ENCODE measurements at places on chromosomes 16 and 17.

DNA sequence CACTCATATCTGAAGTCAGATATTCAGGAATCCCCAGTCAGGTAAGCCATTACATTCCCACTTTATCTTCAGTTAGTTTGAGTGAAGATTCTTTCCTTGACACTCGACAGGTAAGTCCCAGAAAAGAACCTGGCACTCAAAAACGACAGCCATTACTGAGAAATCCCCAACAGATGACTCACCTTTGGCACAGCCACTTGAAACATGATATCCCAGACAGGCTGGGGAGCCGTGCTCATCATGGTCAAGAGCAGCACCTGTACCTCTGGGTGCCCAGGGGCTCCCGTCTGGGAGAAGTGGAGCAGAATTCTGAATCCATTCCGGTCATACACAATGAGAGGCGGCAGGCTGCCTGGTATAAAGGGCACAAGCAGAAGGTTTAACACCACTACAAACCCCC lies 16.8 kb upstream of the COG7 start:
- DNase-seq: peak; percentile 13

- DNase-seq: no peak
These were observed 52.0 kb upstream of the AMZ2 start for GRCh38 chr17:68195667-68196393.

- no peak for DNase-seq
These were observed 1.8 kb downstream of the CANT1 start for GRCh38 chr17:79007504-79008381.

DNA sequence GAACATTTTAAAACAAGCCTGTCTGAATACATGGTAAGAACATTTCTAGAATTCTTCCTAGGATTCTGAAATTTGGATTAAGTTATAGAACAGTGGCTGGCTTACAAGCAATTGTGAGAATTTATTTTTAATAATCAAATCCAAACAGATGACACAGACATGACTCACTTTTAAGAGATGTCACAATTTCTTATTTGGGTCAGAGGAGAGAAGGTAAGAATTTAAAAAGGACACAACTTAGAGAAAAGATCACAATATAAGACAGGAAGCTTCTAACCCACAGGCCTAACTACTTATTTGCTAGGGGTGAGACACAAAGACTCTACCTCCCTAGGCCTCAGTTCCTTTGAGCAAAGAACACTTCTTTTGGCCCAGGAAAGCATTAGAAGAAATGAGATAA lies 32.7 kb downstream of the ZZEF1 start:
- DNase-seq: peak; percentile 33

GRCh38 chr17:66098040-66098439 lies 93.9 kb downstream of the CEP112 start:
- DNase-seq: no peak

DNA sequence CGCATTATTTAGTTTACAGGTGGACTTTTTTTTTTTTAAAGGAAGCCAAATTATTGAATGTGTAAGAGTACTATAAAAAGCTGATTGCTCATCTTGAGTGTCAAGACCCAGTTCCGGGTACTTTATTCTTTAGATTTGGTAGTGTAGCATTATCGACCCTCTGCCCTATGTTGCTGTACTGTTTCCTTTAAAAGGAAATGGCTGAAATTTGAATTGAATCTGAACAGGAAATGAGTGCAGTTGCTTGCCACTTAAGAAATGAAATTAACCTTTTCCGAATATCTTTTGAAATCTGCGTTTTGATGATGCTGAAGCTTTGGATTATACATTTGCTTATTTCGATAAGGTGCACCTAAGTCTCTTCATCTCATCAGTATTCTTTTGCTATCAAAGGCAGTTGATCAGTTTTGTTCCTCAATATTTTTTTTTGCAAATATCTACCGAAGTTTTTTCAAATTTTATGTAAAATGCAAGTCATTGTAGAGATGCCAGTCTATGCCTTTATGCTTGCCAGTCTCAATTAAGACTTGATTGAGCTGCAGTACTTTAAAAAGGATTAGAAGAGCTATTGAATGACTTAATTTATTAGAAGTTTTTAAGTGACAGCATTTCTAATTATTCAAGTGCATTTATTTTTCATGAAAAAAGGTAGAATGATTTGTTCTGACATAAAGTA lies 1.8 kb downstream of the GGNBP2 start:
- no peak for DNase-seq

DNA sequence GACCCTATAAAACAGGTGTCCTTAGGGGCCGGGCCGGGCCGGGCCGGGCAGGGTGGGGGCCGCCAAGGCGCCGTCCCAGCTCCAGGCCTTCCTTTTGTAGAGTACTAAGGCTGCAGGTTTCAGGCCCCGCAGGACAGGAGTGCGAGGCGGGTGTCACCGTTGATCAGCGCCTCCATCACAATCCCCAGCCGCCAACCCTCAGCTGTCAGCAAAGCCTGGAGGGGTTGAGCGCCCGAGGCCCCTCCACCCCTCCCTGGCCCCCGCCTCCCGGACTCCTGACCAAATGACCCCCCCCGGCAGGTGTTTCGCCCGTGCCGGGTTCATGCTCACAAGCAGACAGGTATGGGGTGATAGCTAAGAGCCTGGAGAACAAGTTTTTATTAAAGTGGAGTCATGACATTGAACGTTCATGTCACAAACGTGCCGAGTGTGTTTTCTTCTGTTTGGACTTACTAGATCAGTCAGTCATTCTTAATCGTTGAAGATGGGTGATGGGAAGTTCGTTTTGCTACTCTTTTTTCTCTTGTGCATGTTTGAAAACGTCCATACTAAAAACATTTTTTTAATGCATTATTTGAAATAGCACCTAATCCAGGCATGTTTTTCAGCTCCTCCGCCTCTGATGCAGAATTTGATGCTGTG lies 534 bp downstream of the ARL2BP start:
- peak; percentile 26 for DNase-seq

DNA sequence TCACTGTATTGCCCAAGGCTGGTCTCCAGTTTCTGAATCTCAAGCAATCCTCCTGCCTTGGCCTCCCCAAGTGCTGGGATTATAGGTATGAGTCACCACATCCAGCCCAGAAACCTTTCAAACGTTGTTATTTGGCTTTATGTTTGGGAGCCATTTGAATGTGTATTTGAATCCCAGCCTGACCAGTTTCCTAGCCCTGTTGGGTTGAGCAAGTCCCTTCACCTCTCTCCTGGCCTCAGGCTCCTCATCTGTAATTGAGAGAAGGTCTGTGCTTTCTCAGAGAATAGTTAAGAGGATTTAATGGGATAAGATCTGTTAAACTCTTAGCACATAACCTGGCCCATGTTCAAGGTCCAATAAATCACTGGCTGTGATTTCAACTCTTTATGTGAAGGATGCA lies 385.8 kb upstream of the RBFOX1 start:
- no peak for DNase-seq

- DNase-seq: no peak
These were observed 5.8 kb downstream of the SOCS1 start for GRCh38 chr16:11250091-11250785.

GRCh38 chr16:57685633-57686032 lies 9.0 kb upstream of the DRC7 start:
- no peak for DNase-seq

GRCh38 chr17:4580291-4580690 lies 4.0 kb upstream of the SMTNL2 start:
- no peak for DNase-seq

- no peak for DNase-seq
These were observed 9.3 kb downstream of the CA7 start for GRCh38 chr16:66853261-66854139.

GRCh38 chr16:68216240-68216639 lies 19.7 kb downstream of the ESRP2 start:
- no peak for DNase-seq

DNA sequence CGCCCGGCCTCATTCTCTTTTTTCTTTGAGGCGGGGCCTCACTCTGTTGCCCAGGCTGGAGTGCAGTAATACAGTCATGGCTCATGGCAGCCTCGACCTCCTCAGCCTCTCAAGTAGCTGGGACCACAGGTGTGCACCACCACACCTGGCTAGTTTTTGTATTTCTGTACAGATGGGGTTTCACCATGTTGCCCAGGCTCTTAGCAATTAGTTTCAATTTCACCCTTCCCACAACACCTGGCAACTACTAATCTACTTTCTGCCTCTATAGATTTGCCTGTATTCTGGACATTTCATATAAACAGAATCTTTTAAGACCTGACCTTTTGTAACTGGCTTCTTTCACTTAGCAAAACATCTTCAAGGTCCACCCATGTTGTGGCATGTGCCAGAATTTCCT lies 8.0 kb upstream of the NT5M start:
- no peak for DNase-seq
